GM23248 (cell line): ENCODE measurements at places on chromosomes 13 and 19. TPM values are rescaled to one million over a fixed set of nuclear protein-coding genes. Genes with fewer than 3 reads are reported as not detected.

TJP3 gene
- not detected in 2 replicates for total RNA-seq

SULT2A1 gene
- total RNA-seq: not detected in 2 replicates

GRCh38 chr13:29429286-29429900 lies 166.1 kb downstream of the SLC7A1 start:
- peak; percentile 64 for DNase-seq

FEM1A gene
- total RNA-seq: 11.0 and 11.1 TPM in 2 replicates

CNN1 gene
- 44.5 and 47.4 TPM in 2 replicates for total RNA-seq

GRCh38 chr13:29583073-29583785 lies 12.3 kb downstream of the SLC7A1 start:
- DNase-seq: peak; percentile 90

- no peak for DNase-seq
Observed at GRCh38 chr19:16263141-16263761, 61.4 kb upstream of the KLF2 start.

- DNase-seq: no peak
Observed at GRCh38 chr19:40302224-40303011, 17.3 kb upstream of the AKT2 start.

GRCh38 chr13:74973935-74974879 lies 507.8 kb downstream of the TBC1D4 start:
- DNase-seq: no peak

GRCh38 chr13:113497217-113497616 lies 6.7 kb upstream of the DCUN1D2 start:
- DNase-seq: no peak

MBD3L2B gene
- total RNA-seq: not detected in 2 replicates

DNA sequence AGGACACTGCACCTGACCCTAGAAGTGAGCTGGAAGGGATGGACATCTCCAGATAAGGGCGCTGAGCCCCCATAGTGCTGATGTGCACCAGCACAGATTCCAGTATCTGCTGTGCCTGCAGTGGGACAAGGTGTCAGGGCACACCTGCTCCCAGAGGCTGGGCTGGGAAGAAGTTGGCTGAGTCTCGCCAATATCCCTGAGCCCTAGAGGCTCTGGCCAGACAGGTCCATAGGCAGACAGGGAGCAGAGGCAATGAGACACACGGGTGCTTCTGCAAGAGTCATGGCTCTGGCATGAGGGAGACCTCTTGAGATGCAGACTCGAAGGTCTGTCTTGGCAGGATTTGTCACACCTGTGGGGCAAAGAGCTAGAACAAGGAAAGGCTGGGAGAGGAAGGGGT lies 1321.5 kb downstream of the UQCRFS1 start:
- no peak for DNase-seq

DNA sequence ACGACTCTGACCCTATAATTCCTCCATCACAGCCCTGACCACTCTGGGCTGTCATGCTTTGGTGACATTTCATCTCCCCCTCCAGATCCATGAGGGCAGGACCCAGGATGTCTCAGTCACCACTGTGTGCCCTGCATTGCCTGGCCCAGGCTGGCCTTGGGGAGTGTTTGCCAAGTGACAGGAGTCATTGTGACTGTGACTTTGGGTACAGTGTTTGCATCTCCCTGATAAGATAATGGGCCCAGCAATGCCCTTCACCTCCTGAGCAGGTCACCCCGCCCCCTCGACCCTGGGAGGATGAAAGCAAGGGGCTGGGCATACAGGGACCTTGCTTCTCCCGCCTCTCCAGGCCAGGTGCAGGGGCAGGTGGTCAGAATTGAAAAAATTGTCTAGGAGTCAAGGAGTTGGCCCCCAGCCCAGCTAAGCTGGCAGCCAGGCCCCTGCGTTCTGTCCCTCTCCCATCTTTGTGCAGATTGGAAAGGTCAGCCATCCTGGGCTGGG lies 5.9 kb upstream of the ATP4A start:
- DNase-seq: no peak

GRCh38 chr13:19606152-19606551 lies 27.3 kb upstream of the MPHOSPH8 start:
- peak; percentile 36 for DNase-seq

GRCh38 chr19:6765738-6766356 lies 1.4 kb downstream of the SH2D3A start:
- no peak for DNase-seq

- DNase-seq: peak; percentile 20
Observed at GRCh38 chr19:42311657-42312056, 1.5 kb upstream of the TMEM145 start.

DNA sequence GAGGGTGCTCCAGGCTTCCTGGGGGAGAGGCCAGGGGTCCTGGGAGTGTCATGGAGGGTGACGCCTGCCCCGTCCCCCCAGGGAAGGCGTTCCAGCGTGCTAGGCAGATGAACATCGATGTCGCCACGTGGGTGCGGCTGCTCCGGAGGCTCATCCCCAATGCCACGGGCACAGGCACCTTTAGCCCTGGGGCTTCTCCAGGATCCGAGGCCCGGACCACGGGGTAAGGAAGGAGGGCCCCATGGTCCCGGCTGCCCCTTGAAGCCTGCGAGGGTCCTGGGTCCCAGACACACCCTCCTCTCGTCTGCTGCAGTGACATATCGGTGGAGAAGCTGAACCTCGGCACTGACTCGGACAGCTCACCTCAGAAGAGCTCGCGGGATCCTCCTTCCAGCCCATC lies 11.4 kb downstream of the PTGER1 start:
- no peak for DNase-seq

ZNF850 gene
- 1.2 and 1.5 TPM in 2 replicates for total RNA-seq

DNA sequence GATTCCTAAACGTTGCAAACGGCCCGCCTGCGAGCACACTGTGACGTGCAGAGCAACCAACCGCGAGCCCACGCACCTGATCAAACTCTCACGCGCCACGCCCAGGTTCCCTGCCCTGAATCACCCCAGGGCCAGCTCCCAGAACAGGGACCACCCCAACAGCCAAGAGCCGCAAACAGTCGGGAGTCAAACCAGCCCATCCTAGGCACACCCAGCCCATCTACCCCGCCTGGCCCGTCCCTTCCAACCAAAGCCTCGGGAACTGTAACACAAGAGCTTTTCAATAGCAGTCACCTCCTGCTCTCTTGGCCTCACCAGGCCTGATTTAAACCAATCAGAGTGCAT lies 8.9 kb downstream of the PIP5K1C start:
- no peak for DNase-seq

DNA sequence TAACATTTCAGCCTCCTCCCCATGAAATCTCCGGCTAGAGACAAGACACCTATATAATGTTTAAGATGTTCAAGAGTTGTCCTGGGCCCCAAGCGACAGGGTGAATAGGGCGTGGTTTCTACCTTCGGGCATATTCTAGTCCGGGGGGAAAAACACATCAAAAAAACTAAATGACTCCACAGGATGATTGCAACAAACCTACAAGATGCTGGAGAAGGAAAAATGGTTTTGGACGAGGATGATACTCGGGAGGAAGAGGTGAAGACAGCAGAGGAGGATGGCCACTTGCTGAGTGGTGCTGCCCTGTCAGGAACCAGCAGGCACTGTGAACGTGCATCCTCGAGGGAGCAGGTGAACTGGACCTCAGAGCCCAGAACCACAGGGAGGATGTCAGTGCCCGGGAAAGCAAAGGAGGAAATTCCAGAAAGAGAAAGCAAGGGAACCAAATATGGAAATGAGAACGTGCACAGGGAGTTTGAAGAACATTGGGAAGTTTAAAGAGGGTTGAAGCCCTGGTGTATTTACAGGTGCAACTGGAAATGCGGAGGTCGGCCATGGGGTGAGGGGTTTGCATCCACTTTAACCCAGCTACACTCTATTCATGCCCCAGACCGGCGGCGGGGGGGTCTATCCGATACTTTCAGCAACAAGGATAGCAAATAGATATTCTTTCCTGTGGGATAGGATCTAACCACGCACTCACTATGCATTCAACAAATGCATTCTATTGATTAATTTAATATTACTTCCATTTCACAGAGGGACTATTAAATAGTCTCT lies 50.6 kb downstream of the COL4A1 start:
- no peak for DNase-seq
